ENCODE measurements at places on chromosomes 7 and 10. TPM values are rescaled to one million over a fixed set of nuclear protein-coding genes. Genes with fewer than 3 reads are reported as not detected.

The CALHM3 gene
- not detected for total RNA-seq

The NAT16 gene
- 0.12 TPM for total RNA-seq

The NRCAM gene
- 11.0 TPM for total RNA-seq

GRCh38 chr7:9645756-9646155 is 1212.3 kb downstream of the NXPH1 start:
- DNase-seq: no peak

GRCh38 chr7:96989859-96990317 is 15.5 kb upstream of the DLX6 start:
- no peak for DNase-seq

- no peak for DNase-seq
Observed at GRCh38 chr10:130636313-130636930, 500.2 kb downstream of the GLRX3 start.
